Colonic mucosa (tissue), 4 donors: ENCODE measurements at places on chromosomes 12 and 14. TPM values are rescaled to one million over a fixed set of nuclear protein-coding genes. Genes with fewer than 3 reads are reported as not detected.
A peak's percentile ranks its signal among the peaks of the same experiment; 100 is the strongest.

DNA sequence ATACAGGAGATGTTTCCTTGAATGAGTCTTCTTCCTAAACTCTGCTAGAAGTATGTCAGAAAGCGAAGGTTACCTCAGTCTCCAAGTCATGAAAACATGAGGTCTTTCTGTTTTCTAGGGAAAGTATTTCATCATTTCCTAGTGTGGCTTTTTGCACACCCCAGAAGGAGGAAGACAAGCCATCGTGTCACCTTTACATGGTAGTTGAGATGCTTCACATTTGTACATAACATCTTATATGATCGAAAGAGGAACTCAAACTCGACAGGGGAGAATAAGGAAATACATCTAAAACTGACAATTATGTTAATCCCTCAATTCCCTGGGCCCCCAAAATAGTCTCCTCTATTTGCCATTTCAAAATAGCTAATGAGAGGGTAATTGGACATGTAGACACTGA is 214.1 kb upstream of the PLEKHG7 start:
- DNase-seq, result no peak
- H3K27ac ChIP-seq, result no peak overlapping the region
- no peaks in the 10 kb centered on the region for H3K4me1 ChIP-seq
- no peak overlapping the region for H3K4me3 ChIP-seq
- H3K36me3 ChIP-seq, result no peaks in the 10 kb centered on the region

DNA sequence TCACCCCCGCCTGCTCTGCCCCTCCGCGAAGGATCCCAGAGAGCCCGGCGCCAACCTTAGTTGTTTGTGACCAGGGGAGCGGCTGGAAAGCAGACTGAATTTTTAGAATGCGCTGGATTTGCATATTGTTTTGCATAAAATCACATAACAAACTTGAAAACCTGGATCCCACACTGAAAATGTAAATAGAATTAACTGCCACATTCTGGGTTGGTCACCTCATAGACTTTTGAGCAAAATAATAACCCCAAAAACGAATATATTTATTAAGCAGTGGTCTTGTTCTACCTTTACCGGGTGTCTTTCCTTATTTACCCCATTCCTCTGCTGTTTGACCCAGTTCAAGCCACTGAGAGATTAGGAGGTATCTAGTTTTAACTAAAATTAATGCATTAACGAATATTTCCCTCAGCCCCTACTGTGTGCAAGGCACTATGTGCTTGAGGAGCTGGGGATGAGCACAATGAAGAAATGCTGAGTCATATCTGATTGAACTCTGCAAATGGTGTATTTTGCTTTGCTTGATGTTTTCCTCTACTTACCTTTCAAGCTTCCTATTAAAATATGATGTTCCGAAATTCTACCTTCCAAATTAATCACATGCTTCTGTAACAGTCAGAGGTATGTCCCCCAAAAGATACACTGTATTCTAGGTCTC is 438 bp upstream of the EGLN3 start:
- H3K36me3 ChIP-seq, result no peaks in the 10 kb centered on the region
- no peak overlapping the region for H3K27ac ChIP-seq
- DNase-seq, result no peak

DNA sequence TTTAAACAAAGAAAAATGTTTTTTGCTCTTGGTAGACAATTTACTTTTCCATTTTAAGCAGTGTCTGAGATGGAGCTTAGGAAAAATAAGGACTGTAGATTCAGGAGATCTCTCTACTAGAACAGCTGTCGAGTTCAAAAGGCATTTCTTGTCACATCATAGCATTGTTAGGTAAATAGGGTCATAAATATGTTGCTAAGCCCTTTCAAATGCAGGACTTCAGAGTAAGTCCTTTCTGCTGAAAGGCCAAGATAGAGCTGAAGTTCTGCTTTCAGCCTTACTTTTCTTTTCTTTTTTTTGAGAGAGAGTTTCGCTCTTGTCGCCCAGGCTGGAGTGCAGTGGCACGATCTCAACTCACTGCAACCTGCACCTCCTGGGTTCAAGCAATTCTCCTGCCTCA is 98.2 kb downstream of the SYNE2 start:
- peaks cover 6% of the 10 kb centered on the region for H3K4me1 ChIP-seq
- no peak overlapping the region for H3K27ac ChIP-seq
- no peak for DNase-seq
- no peaks in the 10 kb centered on the region for H3K36me3 ChIP-seq
- no peaks in the 10 kb centered on the region for H3K27me3 ChIP-seq
- no peak overlapping the region for H3K4me3 ChIP-seq

GRCh38 chr14:96916751-96917150 is 119.6 kb downstream of the VRK1 start:
- H3K4me3 ChIP-seq, result no peak overlapping the region
- no peak overlapping the region for H3K27ac ChIP-seq
- H3K36me3 ChIP-seq, result no peaks in the 10 kb centered on the region
- no peaks in the 10 kb centered on the region for H3K4me1 ChIP-seq
- H3K27me3 ChIP-seq, result no peaks in the 10 kb centered on the region

DNA sequence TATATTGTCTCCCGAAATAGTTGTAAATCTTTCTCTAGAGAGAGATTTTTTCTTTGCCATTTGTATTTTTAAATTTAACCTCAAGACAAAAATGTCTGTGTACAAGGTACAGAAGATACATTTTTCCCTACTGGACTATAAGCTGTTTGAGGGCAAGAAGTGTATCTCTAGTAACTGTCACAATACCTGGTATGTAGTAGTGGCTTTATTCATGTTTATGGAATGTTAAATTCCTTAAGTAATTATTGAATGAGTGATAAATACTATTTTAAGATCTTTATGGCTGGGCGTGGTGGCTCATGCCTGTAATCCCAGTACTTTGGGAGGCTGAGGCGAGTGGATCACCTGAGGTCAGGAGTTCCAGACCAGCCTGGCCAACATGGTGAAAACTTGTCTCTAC is 24.4 kb upstream of the CDK17 start:
- H3K36me3 ChIP-seq, result no peaks in the 10 kb centered on the region
- no peak for DNase-seq
- H3K27me3 ChIP-seq, result no peaks in the 10 kb centered on the region
- no peak overlapping the region for H3K27ac ChIP-seq

- H3K4me1 ChIP-seq, result no peaks in the 10 kb centered on the region
- H3K4me3 ChIP-seq, result no peak overlapping the region
- H3K36me3 ChIP-seq, result no peaks in the 10 kb centered on the region
- no peak for DNase-seq
- H3K27ac ChIP-seq, result no peak overlapping the region
- no peaks in the 10 kb centered on the region for H3K27me3 ChIP-seq
Measured at GRCh38 chr12:80118565-80119324, 19.4 kb downstream of the OTOGL start.

DNA sequence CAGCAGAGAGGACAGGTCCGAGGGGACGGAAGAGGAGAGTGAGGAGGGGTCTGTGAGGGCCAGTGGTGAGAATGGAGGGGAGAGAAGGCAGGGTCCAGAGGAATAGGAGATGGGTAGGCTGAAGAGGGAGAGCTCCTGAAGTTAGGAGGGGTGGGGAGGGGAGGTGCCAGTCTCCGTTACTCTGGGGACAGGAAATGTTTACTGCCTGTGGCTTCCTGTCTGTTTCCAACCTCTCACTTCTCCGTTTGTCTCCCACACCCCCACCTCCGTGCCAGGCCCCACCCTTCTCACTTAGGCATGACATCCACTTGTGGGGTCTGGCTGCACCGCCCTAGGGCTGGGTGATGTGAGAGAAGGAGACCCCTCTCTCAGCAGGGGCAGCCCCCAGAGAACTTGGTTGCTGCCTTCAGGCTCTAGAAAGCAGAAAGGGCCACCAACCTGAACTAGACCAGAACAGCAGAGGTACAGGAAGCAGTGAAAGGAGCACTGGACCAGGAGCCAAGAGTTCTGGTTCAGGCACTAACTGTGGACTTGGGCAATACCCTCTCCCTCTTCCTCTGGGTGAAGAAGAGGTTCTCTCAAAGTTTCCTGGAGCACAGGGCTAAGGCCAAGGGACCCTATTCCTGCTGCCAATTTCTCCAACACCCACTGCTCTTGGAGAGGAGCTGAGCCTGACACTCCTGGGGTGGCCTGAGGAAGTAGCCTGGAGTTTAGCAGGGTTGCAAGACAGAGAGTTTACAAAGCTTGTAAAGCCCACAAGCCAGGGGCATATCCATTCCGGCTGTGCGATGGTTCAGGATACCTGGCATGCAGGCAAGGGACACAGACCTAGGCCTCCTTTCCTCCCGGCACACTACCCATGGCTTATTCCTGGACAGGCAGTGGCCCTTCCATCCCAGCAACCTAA is 5.5 kb downstream of the ITGA5 start:
- peak overlapping the region; percentile 71 for H3K27ac ChIP-seq
- H3K27me3 ChIP-seq, result no peaks in the 10 kb centered on the region

DNA sequence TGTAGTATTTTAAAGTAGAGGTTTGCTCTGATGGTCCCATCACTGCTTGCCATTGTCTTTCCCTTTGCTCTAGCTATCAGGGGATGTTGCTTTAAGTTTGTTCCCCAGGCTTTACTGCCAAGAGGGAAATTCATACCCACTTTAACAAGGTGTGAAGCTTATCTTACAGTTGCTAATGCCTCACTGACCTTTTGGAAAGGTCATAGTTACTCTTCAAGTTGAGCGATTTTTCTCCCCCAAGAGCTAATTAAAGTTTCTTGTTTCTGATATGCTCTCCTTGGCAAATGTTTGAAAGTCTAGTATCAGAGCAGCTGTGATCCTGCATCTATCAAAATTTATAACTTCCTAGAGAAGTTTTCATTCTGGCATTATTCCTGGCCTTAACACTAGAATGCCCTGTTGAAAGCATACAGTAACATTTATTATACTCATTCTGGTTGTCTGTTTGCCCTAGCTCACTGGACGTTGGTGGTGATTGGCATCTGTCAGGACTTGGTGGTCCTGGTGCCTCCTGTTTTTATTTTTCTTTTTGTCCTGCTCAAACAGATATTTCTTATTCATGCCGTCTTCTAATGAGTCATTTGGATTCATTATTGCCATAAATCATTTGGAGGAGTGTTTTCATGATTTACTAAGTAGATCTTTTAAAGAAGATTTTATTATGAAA is 8.1 kb downstream of the ATP2A2 start:
- no peak for DNase-seq
- H3K36me3 ChIP-seq, result peaks cover 9% of the 10 kb centered on the region
- no peak overlapping the region for H3K27ac ChIP-seq

GRCh38 chr12:19260135-19260534 is 130.6 kb downstream of the PLEKHA5 start:
- H3K4me1 ChIP-seq, result no peaks in the 10 kb centered on the region
- no peak for DNase-seq
- H3K27ac ChIP-seq, result no peak overlapping the region
- H3K36me3 ChIP-seq, result no peaks in the 10 kb centered on the region
- no peaks in the 10 kb centered on the region for H3K27me3 ChIP-seq

- H3K4me3 ChIP-seq, result no peak overlapping the region
- H3K27ac ChIP-seq, result no peak overlapping the region
- no peaks in the 10 kb centered on the region for H3K27me3 ChIP-seq
- H3K36me3 ChIP-seq, result no peaks in the 10 kb centered on the region
Measured at GRCh38 chr14:32906672-32907071, 32.0 kb upstream of the NPAS3 start.

GRCh38 chr12:8108808-8109398 is 14.5 kb upstream of the CLEC4A start:
- H3K36me3 ChIP-seq, result no peaks in the 10 kb centered on the region
- peak; percentile 74 for DNase-seq
- no peak overlapping the region for H3K27ac ChIP-seq

DNA sequence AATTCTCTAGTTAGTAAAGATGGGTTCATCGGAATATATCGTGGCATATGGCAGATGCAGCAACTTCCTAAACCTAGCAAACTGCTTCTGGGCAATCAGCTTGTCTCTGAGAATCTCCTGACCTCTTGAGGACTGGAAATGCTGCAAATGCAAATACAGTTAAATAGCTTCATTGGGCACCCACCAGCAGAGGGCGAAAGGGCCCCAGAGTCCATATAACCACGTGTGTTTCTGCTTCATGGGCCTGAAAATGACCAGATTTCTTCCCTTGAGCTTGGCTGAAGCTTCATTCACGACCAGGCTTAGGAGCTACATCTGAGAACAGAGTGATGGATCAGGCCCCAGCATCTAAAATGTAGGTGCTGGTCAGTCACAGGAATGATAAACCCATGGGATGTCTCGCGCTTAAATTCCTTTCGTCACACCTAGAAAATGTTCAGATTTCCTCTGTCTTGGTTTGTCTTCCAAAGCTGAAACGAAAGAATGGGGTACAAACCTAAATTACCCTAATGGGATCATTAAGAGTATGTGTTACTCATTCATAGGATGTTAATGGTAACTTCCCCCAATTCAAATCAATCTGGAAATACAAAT is 1482.5 kb upstream of the TMEM132C start:
- H3K4me3 ChIP-seq, result no peak overlapping the region
- H3K4me1 ChIP-seq, result no peaks in the 10 kb centered on the region
- DNase-seq, result peak; percentile 39
- no peak overlapping the region for H3K27ac ChIP-seq
- no peaks in the 10 kb centered on the region for H3K27me3 ChIP-seq

DNA sequence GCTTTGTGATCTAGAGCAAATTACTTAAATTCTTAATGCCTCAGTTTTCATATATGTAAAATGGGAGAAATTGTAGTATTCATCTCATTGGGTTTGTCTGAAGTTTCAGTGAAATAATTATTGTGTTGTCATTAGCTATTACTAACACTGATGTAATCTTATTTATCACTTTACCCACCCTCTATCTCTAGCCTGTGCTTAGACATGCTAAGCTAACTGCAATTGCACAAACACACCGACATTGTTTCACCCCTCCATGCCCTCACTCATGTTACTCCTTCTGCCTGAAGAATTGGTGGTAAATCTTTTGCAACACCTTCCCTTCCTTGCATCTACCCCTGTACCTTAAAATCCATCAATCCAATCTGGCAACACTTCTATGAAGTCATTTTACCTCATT is 241.6 kb downstream of the BCAT1 start:
- no peaks in the 10 kb centered on the region for H3K4me1 ChIP-seq
- H3K36me3 ChIP-seq, result no peaks in the 10 kb centered on the region

RDH16 gene
- 0.16 TPM for total RNA-seq

NUAK1 gene
- total RNA-seq, result 3.7 TPM

IRAK4 gene
- total RNA-seq, result 18.6 TPM
